NCI-H2081 treated with DMSO at 0.1 percent for 48 hours (cell line): ENCODE measurements at places on chromosomes 16 and 17.

DNA sequence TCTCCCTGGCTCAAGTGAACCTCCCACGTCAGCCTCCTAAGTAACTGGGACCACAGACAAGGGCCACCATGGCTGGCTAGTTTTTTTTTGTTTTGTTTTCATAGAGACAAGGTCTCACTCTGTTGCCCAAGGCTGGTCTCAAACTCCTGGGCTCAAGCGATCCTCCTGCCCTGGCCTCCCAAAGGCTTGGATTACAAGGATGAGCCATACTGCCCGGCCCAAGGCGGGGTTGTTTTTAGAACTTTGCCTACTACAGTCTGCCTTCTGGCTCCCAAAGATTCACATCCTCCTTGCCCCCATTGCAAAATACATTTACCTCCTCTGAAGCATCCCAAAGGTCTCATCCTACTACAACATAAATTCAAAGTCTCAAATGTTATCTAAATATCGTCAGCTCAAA, 49.5 kb upstream of the PHOSPHO1 start:
- DNase-seq = no peak

DNA sequence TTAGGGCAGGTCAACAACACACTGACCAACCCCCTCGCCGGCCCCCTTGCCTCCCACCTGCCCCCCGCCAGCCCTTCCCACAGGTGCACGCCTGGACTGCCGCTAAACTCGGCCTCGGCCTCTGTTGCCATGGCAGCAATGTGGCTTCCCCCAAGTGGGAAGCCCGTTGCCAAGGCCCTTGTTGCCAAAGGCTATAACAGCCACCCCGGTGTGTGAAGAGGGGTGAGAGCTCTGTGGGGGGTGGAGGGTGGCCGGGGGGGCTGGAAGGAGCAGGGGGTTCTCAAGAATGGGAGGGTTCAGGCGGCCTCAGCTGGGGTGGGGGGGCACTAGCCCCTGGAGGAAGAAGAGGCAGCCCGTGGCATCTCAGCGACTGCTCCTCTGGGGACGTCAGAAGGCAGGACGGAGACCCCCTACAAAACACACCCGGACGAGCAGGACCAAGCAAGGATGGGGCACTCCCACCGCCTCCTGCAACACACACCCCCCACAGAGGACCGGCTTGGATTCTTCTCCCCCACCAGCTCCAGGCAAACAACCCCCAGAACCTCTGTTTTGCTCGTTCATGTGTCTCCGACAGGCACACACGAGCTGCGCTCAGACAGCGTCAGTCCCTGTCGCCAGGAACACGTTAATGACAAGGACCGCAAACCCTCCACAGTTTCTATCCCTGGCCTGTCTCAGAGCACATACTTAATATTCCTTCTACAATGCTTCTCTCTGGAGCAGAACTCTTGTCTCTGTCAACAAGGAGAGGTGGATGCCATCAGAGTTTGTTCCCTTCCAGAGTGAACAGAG, 55.7 kb downstream of the ABR start:
- DNase-seq = no peak

- no peak for DNase-seq
Observed at GRCh38 chr17:55463600-55463999, 42.0 kb upstream of the MMD start.

DNA sequence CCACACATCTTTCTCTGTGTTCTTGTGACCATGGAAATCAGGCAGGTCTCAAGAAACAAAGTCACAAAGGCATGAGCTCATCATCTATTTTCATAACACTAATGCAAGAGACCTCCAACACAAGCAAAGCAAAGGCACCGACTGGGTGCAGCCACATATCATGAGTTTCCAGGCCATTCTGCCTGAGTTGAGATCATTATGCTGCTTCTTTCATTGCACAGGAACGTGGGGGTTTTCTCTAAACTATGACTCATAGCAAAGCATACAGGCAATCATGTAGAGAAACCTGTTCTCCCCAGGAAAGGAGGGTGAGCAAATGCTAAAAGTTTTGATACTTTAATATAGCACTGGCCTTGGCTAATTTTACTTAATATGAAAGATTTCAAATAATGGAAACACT, 60.7 kb downstream of the GRIN2A start:
- no peak for DNase-seq

GRCh38 chr16:60091529-60091928, 1357.4 kb upstream of the GOT2 start:
- no peak for DNase-seq

DNA sequence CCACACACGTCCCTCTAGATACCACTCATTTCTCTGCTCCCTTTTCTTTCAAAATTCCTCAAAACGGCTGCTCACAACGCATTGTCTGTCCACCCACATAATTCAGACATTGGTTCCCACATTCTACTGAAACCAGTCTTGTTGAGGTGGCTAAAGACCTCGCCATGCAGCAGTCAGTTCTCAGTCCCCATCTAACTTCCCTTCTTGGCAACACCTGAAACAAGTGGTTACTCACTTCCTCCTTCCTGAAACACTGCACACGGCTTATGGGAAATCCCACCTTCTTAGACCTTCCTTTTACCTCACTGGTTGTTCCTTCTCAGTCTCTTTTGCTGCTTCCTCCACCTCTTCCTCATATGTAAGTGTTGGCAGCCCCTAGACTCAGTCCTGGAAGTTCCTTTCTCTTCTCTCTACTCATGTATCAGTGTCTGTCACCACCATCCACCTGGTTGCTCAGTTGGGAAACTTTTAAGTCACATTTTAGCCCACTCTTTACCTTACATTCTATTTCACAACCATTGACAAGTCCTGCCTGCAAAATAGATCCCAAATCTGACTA, 277.1 kb downstream of the CEP112 start:
- no peak for DNase-seq

- no peak for DNase-seq
Observed at GRCh38 chr16:89189358-89190025, 10.8 kb downstream of the SLC22A31 start.

DNA sequence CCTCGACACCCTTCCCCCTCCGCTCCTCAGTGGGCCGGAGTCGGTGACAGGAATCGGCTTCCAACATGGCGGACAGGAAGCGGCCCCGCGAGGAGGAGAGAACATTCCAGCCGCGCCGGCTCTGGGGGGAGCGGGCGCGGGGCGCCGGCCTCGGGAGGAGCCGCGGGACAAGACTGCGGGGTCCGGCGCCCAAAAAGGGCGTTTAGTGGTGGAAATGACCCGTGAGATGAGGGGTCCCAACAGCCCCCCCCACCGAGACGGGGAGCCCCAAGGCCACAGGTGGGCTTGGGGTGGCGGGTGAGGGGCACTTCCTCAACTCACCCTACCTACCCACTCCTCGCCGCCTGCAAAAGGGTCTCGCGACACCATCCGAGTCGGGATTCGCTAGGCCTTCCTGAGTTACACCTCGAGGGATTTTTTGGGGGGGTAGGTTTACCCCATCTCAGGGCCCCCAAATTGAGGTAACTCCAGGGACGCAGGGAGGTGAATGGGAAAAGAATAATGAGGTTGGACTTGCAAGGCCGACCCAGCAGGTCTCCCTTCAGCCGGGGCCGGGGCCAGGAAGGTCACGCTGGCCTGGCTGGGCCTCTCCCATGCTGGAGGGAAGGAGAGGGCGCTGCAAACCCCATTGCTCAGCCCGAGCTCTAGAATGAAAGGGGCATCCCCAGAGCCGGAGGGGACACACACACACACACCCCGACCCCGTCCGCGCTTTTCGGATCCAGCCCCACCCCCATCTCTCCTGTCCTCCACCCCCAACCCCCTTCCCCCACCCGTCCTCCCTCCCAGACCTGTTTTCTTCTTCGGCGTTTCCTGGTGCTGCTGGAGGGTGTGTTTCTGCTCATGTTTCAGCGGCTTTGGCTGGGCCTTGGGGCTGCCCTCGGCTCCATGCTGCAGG, 707 bp downstream of the NUFIP2 start:
- DNase-seq = no peak

DNA sequence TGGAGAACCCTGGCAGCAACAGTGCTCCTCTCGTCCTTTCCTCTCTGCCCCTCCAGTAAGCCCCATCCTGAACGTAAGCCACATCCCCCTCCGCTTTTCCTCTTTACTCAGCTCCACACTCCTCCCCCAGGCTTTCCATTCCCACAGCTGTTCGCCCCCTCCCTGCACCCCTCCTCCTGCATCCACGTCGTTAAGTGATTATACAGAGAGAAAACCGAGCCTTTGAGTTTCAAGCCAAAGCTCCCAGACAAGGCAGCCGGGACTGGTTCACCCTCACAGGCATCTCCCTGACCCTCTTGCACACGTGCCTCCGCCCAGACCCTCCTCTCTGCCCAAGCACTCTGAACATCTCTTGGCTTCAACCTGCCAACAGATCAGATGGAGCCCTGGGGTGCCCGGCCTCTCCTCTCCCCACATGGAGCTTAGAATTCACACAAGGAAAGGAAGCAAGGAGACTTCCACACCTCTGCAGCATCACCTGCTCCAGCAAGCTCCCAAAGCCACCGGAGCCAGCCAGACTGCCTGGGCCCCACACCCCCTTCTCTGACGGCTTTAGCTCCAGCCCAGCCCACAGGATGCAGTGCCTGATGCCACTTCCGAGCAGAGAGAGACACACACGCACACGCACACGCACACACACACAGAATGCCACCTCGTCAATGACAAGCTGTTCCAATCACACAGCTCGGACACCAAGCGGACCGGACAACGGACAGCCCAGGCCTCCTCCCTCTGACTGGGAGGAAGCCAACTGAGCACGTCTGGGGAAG, 99.9 kb upstream of the CCL2 start:
- no peak for DNase-seq

- DNase-seq = no peak
Observed at GRCh38 chr17:8782176-8782575, 17.0 kb downstream of the MFSD6L start.

GRCh38 chr17:4834681-4835020, 1.5 kb downstream of the MINK1 start:
- no peak for DNase-seq

GRCh38 chr17:6712854-6713129, 377 bp downstream of the SLC13A5 start:
- no peak for DNase-seq

GRCh38 chr17:40069751-40070708, 7.3 kb downstream of the THRA start:
- peak; percentile 53 for DNase-seq

GRCh38 chr16:27239906-27240655, 28.5 kb downstream of the NSMCE1 start:
- DNase-seq = no peak

- DNase-seq = no peak
Observed at GRCh38 chr16:1089822-1090619, 6.0 kb downstream of the C1QTNF8 start.

DNA sequence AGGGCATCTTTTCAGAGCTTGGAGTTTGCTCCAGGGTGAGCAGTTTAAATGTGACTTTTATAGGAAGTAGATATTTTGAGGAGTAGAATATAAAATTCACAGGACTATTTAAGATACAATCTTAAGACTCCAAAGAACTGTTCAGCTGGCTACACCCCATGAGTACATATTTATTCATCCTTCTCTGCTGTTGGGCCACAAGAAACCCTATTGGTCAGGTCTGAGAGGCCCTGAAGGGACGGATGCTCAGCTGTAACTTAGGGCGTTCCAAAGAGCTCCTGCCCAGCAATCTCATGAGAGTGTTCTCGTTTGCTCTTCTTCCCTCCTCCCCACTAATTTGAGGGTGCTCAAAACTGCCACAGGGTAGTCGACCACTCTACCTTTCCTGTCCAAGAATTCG, 7.3 kb downstream of the ST6GALNAC2 start:
- no peak for DNase-seq

DNA sequence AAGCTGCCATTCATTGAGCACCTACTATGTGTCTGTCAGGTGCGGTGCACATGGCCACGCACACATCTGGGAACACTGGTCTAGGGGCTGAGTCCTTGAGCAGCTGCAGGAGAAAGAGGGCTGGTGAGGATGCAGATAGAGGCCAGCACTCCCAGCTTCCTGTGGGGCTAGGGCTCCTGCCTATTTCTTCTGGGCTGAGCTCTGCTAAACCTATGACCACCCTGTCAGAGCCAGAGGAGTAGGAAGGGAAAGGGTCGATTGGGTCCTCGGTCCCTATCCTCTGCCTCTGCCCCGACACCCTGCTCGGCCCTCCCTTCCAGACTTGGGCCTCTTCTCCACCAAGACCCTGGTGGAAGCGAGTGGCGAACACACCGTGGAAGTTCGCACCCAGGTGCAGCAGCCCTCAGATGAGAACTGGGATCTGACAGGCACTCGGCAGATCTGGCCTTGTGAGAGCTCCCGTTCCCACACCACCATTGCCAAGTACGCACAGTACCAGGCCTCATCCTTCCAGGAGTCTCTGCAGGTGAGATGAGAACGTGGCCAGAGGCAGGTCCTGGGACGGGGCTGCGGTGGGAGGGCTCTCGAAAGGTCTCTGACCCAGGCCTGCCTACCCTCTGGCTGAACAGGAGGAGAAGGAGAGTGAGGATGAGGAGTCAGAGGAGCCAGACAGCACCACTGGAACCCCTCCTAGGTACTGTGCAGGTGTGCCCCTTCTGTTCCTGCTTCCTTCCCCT, 4.0 kb upstream of the TMEM88 start:
- no peak for DNase-seq

GRCh38 chr16:83914091-83914710, 15.3 kb downstream of the MLYCD start:
- no peak for DNase-seq

GRCh38 chr17:82862737-82863382, 23.0 kb upstream of the ZNF750 start:
- DNase-seq = no peak

DNA sequence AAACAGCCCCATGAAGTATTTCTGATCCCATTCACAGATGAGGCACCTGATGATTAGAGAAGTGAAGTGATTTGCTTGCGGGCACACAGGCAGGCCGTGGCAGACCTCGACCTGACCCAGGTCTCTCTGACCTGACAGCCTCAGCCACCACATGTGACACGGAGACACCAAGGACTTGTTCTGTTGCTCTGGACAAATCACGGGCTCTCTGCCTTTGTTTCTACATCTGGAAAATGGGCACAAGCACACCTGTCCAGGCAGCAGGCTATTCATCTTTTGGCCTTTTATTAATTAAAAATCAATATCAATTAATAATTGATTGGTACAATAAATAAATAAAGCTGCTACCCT, 3.4 kb downstream of the MAP3K14 start:
- DNase-seq = no peak

- no peak for DNase-seq
Observed at GRCh38 chr16:64455275-64455674, 666.6 kb downstream of the CDH11 start.
